CD4-positive, alpha-beta T cell treated with Interleukin-2 at 100 ng/mL for 4 hours (primary cell): ENCODE measurements at places on chromosomes 16 and 17.

- no peak for DNase-seq
These were observed 1.3 kb downstream of the HIGD1B start for GRCh38 chr17:44848961-44849489.

GRCh38 chr16:62805221-62805857, 769.1 kb upstream of the CDH8 start:
- no peak for DNase-seq

GRCh38 chr17:33291248-33292200, 1.6 kb downstream of the ASIC2 start:
- no peak for DNase-seq

GRCh38 chr17:15943971-15944758, 765 bp upstream of the ADORA2B start:
- DNase-seq = no peak

DNA sequence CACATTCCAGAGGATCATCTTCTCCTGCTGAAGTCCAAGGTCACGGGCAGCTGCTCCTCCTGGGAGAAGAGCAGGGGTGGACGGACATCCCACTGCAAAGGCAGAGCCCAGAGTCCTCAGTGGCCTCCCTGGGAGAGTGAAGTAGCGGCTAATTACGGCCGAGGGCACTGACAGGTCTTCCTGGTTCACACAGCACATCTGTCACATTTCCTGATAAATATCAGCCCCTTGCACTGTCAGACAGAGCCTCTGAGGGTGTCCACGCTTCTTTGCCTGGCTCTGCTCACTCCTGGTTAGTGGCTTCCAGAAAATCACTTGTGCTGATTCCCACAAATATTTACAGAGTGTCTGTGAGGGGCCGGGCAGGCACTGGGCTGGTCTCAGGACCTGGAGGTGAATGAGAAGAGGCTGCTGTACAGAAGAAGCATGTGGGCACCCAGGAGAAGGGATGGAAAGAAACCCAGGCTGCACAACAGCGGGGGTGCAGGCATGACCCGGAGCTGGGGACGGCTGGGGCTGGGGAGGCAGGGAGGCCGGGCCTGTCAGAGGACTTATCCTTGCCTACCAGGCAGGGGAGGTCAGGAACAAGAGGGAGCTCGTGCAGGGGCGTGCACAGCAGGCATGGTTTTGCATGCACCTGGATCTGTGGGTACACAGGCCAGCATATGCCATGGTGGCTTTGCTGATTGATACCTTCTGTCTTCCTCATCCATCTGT, 258.2 kb upstream of the TNRC6C start:
- DNase-seq = no peak

GRCh38 chr17:20926532-20926931, 116.3 kb downstream of the USP22 start:
- no peak for DNase-seq

DNA sequence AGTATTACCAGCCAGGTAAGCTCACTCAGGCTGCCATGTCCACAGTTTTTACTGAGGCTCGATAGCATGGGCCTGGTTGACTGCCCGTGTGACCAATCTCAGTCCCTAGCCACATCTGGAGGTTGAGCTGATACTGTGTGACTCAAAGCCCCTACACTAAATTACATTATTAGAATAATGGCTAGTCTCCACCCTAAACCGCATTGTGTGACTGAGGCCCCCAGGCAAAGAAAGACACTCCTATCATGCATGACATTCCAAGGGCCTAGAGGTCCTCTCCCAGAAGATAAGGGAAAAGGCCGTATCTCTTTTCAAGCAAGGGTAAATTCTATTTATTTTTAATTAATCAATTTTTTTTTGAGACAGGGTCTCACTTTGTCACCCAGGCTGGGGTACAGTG, 505.3 kb downstream of the HAPSTR1 start:
- no peak for DNase-seq

DNA sequence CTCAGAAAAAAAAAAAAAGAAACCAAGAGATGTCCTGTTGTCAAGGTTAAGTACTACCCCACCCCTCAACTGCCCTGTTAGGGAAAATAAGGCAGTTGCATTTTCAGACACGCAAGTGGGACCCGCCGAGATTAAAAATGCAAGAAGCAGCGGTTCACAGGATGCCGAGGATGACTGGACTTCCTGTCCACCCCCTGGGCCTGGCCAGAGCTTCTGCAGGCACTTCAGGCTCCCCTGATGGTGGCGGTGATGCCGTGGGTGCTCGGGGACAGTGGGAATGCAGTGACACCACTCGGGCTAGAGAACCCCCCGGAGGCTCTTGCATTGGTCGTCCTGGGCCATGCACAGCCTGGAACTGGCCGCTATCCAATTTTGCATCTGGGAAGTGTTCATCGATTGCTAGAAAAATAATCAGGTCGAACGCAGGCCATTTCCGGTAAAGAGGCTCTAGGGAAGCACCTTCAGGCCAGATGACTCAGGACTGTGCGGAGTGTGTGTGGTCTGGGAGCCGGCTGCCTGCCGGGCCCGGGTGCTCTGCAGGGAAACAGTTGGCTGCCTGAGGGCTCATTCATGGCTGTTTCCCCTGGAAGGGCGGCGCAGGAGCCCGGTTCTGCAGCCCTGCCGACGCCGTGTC, 13.4 kb upstream of the CRISPLD2 start:
- no peak for DNase-seq

DNA sequence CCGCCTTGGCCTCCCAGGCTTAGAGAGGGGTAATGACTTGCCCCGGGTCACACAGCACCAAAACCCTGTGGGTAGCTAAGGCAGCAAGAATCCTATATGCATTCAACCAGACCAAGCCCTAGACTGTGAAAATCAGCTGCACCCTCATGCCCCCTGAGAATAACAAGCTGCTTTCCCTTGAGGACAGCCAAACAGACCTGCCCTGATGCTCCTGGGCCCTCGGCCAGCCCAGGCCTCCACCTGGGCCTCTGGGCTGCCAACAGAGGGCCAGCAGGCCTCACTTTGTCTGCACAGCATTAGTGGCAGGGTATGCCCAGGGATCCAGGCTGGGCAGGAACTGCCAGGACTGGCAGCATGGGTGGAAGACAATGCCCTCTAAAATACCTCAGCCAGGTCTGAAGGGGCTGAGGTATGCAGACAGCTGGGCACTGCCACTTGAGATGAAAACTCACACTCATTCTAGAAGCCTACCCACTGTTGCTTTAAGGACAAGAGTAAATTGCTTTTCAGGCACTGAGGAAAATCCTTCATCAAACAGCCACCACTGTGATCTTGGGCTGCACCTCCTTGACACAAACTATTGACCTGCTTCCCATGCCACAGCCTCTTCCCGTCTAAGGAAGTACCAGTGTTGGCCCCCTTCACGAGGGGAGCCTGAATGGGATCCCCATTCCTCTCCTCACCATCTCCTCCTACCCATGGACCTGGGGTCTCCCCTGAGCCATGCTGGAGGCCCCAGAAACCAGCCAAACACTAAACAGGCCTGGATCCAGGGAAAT, 8.8 kb downstream of the ST3GAL2 start:
- DNase-seq = no peak

- DNase-seq = no peak
These were observed 24.9 kb downstream of the SCNN1G start for GRCh38 chr16:23207485-23207884.

GRCh38 chr16:48511071-48511540, 98.9 kb downstream of the N4BP1 start:
- DNase-seq = no peak

GRCh38 chr16:51388516-51388951, 237.5 kb upstream of the SALL1 start:
- DNase-seq = no peak

GRCh38 chr17:35900708-35901480, 20.7 kb upstream of the CCL5 start:
- peak; percentile 63 for DNase-seq

DNA sequence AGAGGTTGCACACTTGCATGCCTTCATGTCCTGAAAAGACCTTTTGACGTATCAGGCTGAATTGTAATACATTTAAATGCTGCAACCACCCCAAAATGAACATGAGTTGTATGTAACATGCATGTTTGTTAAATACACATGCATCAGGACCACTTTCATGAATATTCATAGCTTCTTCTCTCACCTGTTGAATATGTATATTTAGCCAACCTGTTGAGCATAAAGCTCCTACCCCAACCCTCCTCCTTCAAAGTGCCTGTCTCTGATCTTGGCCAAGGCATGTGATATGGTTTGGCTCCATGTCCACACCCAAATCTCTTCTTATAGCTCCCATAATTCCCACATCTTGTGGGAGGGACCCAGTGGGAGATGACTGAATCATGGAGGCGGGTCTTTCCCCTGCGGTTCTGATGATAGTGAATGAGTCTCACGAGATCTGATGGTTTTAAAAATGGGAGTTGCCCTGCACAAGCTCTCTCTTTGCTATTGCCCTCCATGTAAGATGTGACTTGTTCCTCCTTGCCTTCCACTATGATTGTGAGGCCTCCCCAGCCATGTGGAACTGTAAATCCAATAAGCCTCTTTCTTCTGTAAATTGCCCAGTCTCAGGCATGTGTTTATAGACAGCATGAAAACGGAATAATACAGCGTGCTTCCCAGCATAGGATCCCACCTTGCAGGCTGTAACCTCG, 3.8 kb upstream of the CRYM start:
- no peak for DNase-seq

DNA sequence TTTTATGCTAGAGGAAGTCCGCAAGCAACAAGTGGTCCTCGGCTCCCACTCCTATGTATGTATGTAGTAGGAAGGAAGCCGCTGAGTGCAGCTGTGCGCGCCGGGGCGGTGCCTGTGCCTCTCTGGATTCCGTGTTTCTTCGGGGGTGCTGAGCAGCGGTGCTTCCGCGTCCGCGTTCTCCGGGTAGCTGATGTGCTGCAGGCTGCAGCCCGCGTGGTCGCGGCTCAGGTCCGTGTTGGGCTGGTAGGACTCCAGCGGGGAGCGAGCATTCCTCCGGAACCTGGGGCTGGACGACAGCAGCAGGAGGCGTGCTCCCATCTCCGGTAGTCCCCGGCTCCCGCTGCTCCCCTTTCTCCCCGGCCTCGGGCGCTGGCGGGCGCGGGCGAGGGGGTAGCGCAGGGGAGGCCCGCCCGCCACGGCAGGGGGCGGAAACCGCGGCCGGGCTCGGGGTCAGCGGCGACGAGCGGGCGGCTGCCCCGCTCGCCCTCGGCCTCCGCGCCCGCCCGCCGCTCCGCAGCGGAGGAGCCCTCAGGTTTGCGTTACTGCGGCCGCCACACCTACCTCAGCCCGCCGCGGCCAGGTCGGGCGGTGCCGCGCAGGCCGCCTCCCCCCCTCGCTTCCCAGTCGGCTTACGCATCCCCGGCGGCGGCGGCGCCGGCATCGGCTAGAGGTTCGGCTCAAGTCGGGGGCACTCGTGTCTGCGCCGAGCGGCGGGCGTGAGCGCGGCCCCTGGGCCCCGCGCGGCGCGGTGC, 487 bp downstream of the C17orf67 start:
- DNase-seq = peak; percentile 67

DNA sequence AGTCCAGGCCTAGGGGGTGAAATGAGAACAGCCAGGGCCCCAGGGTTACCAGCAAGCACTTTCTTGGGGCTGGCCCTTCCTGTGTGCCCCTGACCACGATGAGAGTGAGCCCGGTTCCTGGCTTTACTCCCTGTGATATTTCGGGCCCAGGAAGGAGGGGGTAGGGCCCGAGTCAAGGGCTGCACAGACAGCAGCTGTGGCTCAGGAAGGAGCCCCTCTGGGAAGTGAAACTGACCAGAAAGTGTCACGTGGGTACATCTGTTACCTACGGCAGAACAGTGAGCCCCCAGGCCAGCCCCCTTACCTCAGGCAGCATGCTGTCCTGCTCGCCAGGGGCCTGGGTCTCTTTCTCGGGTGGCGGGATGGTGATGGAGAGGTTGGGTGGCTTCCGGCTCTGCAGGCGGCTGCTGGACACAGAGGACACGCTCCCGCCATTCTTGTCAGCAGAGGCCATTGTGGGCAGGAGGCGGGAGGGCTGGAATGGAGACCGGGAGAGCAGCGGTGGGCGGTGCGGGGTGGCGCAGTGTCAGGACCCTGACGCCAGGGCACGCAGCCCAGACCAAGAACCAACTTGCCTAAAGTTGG, 13.8 kb downstream of the AANAT start:
- no peak for DNase-seq

- no peak for DNase-seq
These were observed 6.7 kb upstream of the PHKG2 start for GRCh38 chr16:30741461-30741914.

GRCh38 chr17:75558666-75559530, 28.7 kb upstream of the MYO15B start:
- DNase-seq = no peak

- no peak for DNase-seq
These were observed 408.2 kb upstream of the C16orf82 start for GRCh38 chr16:26658486-26658885.

DNA sequence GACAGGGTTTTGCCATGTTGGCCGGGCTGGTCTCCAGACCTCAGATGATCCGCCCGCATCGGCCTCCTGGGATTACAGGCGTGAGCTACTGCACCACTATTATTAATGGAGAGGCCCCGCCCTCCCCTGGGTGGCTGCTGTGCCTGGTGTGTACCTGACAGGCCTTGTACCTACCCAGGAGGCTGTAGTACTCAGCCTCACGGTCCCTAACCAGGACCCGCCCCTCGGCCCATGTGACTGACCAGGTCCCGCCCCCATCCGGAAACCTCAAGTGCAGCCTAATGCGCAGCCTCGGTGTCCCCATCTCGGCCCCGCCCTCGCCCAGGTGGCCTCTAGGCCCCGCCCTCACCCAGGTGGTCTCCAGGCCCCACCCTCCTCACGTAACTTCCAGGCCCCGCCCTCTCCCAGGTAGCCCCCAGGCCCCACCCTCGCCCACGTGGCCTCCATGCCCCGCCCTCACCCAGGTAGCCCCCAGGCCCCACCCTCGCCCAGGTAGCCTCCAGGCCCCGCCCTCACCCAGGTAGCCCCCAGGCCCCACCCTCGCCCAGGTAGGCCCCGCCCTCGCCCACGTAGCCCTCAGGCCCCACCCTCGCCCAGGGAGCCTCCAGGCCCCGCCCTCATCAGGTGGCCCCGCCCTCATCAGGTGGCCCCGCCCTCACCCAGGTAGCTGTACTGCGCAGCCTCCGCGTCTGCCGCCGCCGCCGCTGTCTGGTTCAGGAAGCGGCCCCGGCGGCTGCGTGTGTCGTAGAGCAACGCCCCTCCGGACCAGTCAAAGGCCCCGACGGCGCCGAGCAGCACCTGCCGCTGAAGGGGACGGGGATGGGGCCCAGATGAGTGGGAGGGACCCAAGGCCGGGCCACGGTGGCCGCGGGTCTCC, 31.0 kb downstream of the HASPIN start:
- DNase-seq = peak; percentile 74
